ENCODE measurements at places on chromosomes 6 and 20. TPM values are rescaled to one million over a fixed set of nuclear protein-coding genes. Genes with fewer than 3 reads are reported as not detected.

TRIM10 gene
- 0.22 TPM for total RNA-seq

GHRH gene
- not detected for total RNA-seq

OR2J1 gene
- total RNA-seq: not detected

GRCh38 chr6:18260448-18261106 lies 3.8 kb downstream of the DEK start:
- no peak for DNase-seq

GRCh38 chr20:46291401-46291800 lies 16.9 kb downstream of the CDH22 start:
- no peak for DNase-seq

PRSS16 gene
- 21.1 TPM for total RNA-seq

DEFB132 gene
- total RNA-seq: not detected

KCNS1 gene
- 1.2 TPM for total RNA-seq

ADTRP gene
- 0.98 TPM for total RNA-seq

DNA sequence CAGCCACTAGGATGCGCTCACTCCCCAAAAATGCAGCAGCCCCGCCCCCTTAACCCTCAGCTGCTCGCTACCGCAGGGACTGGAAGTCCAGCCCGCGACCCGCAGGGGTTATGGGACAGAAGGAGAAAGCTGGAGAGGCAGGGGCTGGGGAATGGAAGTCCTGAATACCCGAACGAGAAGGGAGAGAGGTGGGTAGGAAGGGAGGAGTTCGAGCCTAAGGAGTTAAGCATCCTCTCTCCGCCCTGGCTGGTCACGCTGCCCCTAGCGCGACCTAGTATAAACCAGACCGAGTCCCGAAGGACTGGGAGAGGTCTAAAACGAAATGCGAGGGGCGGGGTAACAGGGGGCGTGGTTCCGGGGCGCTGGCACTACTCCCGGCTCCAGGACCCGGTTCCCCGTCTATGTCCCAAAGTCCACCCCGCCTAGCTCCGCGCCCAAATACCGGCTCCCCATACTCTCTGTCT lies 448 bp upstream of the DDAH2 start:
- DNase-seq: peak; percentile 95

- peak; percentile 20 for DNase-seq
Measured at GRCh38 chr6:6927521-6928361, 180.0 kb upstream of the RREB1 start.

GRCh38 chr20:62523473-62524203 lies 47.8 kb upstream of the GATA5 start:
- peak; percentile 52 for DNase-seq

DNA sequence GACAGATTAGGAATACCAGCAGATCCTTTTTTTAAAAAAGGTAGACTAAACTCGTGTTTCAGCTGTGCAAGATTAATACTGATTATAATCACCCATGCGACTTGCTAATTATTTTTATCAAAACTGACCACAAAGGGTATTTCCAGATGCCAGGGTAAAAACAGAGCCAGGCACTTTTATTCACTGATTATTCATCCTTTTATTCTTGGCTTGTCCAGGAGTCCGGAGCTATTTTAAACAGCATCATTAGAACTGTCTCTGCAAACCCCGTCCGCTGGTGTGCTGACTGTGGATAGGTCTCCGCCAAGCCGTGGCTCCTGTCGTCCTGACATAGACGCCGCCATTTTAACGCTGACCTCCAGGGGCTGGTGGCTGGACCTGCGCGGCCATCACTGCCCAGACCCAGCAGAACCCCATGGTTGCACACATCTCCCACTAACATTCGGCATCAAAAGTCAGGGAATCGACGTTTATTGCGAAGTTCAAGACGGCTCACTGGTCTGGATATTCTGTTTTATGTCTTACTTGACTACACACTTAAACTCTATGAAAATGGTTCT lies 364.8 kb downstream of the THBS2 start:
- DNase-seq: no peak

CLPSL1 gene
- 0.55 TPM for total RNA-seq

Data from WTC11 (cell line).